CD4-positive, alpha-beta T cell treated with Interleukin-1 beta for 1 hour (primary cell): ENCODE measurements at places on chromosomes 7 and 10.
A peak's percentile ranks its signal among the peaks of the same experiment; 100 is the strongest.

DNA sequence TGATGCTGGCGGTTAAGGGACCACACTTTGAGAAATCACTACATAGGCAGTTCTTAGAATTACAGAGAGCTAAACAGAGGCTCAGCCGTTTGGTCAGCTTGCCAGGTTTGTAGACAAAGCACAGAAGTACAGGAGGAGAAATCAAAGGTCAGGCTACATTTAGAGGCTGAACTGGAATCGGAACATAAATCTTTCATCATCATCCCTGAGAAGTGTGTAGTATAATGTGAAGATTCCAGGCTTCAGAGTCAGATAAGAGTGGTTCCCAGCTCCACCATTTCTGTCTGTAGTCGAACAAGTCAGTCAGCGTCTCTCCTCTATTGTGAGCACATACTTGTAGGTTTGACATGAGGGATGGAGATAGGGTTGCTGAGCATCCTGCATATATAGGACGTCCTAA lies 18.9 kb downstream of the CDK1 start:
- no peak for DNase-seq

DNA sequence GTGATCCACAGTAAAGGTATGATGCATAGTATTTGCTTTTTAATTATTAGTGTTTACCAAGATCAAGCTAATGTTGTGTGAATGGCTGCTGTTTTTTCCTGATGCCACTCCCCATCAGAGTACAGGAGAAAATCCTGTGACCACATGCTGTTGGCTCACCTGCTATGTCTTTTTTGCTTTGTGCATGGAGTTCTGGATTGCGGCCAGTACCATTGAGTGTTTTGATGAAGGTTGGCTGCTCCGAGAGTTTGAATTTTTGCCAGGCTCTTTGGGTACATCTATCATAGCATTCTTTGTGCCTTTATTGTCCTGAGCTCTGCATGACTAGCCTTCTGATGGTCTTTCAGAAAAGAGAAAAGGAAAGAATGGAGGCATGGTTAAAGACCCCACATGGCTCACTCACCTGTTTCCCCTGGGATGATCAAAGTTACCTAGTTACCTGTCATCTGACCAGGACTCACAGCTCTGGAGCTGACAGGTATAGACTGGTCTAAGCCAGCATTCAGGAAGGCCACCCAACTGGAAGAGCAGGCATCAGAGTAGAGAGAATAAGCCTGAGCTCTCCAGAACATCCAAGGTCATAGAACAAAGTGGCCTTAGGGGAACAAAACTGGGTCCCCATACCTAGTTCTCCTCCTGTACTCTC lies 11.8 kb upstream of the SGPL1 start:
- DNase-seq: no peak

DNA sequence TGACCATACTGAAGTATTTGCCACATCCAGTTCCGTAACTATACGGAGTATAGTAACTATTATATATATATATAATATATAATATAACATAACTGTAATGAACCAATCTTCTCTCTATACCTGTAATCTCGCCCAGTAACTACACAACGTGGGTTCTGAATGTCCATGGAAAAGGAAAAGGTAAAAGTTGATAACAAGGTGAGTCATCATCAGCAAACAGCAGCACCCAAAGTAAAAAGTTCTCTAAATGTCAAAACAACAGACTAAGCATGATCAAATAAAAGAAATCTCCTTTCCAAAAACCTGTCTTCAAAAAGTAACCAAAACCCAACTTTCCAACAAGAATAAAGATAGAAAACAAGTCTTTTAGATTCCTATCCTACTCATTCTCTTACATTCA lies 42.8 kb downstream of the ELAPOR2 start:
- no peak for DNase-seq

- no peak for DNase-seq
Observed at GRCh38 chr10:29435809-29436501, 147.1 kb downstream of the LYZL1 start.

- no peak for DNase-seq
Observed at GRCh38 chr7:25478925-25479324, 250.6 kb upstream of the NPVF start.

DNA sequence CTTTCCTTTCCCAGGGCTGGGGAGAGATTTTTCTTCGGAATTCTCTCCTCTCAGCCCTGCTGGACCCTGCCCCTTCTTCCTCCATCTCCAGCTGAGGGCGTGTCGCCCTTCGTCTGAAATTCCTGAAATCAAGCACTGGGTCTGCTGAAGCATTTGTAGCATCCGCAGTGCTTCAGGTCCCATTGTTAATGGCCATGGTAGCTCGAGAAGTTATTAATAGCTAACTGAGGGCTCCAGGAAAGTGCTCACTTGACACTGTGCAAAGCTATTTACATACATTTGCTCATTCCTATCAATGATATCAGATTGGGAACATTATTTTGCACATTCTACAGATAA lies 515 bp downstream of the FAM149B1 start:
- no peak for DNase-seq

GRCh38 chr10:111410740-111411139 lies 333.9 kb downstream of the ADRA2A start:
- DNase-seq: no peak

DNA sequence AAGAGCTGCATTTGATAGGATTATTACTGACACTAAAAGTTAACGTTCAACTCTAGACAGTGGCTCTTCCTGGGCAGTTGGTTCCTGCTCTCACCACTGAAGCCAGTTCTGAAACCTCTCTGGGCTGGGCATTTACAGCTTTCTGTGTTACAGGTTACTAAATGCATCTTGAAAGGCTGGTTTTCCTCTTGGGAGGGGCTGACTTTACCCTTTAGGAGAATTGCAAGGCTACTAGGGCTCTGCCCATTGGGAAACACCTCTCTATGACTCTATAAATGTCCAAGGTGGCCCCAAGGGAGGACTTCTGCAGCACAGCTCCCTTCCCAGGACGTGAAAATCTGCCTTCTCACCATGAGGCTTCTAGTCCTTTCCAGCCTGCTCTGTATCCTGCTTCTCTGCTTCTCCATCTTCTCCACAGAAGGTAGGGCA lies at the start of gene GPR15LG:
TSS of gene GPR15LG (plus strand) at position 301 of the 429 bp plus-strand sequence. CDS start at position 352, 51 bp downstream.
- DNase-seq: no peak

GRCh38 chr7:149669121-149669818 lies 104.1 kb downstream of the ZNF467 start:
- peak; percentile 14 for DNase-seq

DNA sequence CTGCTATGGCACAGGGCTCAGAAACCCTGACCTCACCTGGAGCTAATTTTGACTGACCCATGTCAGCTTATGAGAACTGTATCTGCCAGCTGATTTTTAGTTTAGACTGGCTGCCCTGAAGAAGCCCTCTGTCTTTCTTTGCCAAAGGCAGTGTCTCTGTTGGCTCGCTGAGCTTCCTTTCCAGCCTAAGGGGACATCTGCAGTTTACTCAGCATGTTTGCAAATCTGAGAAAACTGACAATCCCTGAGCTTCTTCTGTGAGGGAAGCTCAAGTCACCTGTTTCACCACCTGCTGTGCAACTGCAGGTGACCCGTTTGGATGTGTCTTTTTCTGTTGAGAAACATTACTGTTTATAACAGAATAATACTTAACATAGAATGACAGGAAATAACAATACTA lies 46.0 kb downstream of the PRKAR2B start:
- no peak for DNase-seq

DNA sequence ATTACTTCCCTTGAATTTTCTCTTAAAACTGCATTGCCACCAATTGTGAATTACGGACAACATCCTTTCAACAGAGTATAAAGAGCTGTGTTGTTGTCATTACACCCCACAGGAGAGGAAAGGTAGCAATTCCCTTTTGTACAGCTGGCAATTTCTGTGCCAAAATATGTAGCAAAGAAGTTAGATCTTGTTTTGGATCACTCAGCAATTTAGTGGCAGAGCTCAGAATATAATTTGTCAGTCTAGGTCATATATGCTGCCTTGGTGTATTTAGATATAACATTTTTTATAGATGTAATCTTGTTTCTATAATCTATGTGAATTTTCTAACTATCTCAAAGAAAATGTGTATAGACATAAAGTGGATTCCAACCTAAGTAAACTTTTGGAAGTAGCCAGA lies 38.8 kb downstream of the NRBF2 start:
- DNase-seq: no peak

GRCh38 chr7:142992427-142992826 lies 30.3 kb upstream of the KEL start:
- DNase-seq: no peak

DNA sequence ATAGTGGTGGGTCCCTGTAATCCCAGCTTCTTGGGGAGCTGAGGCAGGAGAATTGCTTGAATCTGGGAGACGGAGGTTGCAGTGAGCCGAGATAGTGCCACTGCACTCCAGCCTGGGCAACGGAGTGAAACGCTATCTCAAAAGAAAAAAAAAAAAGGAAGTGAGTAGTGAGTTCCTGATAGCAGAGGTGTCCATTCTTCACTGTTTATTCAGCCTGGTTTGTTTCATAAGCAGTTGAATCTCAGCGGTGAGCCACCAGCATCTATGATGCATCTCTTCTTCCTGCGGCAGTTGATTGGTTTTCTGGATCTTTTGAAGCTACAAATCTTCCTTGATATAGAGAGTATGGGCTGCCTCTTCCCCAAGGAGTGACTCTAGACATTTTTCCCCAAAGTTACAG lies 316.1 kb upstream of the MTPN start:
- no peak for DNase-seq

DNA sequence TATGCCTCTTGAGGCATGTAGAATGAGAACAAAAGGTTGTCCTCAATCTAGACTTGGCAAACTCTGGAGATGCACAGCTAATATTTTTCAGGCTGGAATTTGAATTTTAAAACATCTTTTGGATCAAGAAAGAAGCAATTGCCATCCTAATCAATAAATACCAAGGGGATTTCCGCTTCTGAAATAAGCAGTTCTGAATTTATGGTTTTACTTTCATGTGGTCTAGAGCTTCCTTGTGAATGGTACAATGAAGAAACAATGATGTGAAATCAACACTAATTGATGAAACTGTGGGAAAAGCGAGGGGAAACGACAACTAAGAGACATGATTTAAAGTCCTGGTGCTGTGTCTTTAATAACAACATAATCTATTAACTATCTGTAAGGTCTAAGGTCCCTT lies 1202.7 kb downstream of the SORCS3 start:
- DNase-seq: no peak

DNA sequence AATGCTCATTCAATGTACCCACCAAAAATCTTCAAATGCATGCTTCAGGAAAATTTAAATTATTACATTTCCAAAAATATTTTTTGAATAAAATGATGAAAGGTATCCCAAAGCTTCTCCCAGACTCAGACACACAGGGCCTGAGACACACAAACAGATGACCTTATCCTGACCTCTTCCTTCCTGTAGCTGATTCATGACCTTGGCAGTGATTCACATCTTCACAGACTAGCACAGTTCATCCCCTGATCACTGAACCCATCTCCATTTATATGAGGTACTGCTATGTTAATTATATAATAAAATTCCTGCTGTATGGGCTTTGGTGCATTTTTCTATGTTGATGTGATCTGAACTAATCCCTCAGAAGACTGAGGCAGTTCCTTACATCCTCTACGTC lies 265.0 kb upstream of the GLI3 start:
- no peak for DNase-seq

- DNase-seq: no peak
Observed at GRCh38 chr7:88477976-88478375, 171.3 kb upstream of the STEAP4 start.

- DNase-seq: no peak
Observed at GRCh38 chr7:3370068-3370830, 69.2 kb downstream of the SDK1 start.

GRCh38 chr7:56175771-56176170 lies 59.6 kb upstream of the NUPR2 start:
- no peak for DNase-seq

DNA sequence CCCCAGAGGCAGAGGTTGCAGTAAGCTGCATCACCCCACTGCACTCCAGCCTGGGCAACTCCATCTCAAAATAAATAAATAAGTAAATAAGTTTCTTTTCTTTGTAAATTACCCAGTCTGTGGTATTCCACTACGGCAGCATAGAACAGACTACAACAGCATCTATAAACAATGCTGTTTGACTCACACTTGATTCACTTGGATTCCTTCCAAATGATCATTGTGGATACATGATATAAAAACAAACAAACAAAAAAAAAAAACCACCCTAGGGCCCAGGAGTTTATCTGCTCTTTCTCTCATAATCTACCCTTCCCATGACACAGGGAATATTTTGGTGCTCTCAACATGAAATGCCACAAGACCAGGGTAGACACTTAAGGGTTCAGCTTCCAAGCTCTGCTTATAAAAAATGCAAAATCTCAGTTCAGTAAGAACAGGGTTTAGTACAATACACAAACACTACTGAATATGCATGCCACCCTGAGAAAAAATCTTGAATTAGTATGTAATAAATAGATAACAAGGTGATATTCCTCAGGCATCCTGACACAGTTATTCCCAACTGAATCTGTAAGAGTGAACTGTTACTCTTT lies 200.9 kb downstream of the FAM107B start:
- DNase-seq: no peak

GRCh38 chr10:71831646-71832552 lies 19.2 kb downstream of the PSAP start:
- DNase-seq: no peak

DNA sequence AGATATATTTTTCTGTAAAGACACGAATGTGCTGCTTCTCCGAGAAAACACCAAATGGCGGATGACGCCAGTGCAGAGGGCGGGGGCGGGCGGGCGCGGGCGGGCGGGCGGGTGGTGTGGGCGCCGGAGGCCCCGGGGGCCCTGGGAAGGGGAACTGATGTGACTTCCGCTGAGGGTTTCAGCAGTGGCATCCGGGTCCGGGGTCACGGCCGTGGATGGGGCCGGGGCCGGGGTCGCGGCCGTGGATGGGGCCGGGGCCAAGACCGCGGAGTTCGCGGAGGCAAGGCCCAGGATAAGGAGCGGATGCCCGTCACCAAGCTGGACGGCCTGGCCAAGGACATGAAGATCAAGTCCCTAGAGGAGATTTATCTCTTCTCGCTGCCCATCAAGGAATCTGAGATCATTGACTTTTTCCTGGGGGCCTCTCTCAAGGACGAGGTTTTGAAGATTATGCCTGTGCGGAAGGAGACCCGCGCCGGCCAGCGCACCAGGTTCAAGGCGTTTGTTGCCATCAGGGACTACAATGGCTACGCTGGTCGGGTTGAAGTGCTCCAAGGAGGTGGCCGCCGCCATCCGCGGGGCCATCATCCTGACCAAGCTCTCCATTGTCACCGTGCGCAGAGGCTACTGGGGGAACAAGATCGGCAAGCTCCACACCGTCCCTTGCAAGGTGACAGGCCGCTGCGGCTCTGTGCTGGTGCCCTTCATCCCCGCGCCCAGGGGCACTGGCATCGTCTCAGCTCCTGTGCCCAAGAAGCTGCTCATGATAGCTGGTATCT lies 20.3 kb upstream of the IGF2BP3 start:
- peak; percentile 63 for DNase-seq

DNA sequence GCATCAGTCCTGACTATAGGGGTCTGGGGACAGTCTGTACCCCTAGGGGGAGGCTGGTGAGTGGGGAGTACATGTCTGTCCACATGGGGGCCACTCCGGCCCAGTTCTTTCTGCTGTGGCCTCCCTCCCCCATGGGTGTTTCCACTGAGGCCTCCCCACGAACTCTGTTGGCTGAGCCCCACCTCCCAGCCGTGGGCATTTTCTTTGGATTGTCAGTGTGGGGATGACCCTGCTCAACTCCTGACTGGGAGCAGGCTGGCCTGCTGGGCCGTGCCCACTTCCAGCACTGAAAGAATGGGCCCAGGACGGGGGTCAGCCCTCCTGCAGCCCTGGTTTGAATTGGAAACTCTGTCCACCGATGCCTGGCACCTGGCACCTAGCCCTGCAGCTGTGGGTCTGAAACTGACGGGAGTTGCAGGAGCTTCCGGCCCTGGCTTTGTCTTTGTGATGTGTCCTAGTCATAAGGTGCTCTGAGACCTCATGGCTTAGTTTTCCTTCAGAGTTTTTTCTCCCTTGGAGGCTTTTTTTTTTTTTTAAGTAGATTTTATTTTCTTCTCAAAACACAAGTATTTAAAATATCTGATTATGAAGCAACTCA lies 46.5 kb downstream of the LHPP start:
- no peak for DNase-seq
